Germinal center (tissue), 1 donor: ENCODE measurements at places on chromosomes 7 and 10.
A peak's percentile ranks its signal among the peaks of the same experiment; 100 is the strongest.

- DNase-seq = no peak
Observed at GRCh38 chr7:30618961-30619360, 24.3 kb downstream of the GARS1 start.

GRCh38 chr7:132739271-132739955, 163.1 kb upstream of the PLXNA4 start:
- DNase-seq = no peak

DNA sequence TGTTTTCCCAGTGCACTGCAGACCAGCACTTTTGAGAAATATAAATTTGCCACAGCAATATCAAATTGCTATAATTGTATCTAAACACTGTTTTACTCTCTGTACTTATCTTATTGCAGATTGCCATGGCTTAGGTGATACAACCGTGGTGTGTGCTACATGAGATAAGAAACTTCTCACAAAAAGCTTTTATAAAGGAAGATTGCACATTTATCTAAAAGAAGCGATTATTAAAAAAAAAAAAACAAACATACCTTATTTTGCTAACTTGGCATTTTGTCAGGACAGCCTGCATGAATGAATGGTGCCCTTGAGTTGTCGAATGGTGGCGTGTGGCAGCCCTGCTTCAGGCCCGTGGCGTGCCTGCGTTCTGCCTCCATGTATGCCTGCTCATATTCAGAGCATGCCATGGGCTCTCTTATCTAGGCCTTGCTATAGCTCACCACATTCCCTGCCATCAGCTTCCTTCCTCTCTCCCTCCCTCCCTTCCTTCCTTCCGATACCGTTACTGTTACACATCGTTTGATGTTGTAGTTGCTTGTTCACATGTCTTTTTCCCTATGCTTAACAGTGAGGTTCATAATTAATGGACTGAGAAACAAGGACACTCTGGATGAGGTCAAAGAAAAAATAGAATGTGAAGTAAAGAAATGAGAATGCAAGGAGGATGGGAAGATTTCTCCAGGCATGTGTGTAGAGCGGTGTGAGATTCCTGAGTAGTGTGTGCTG, 34.9 kb downstream of the PRKAR2B start:
- DNase-seq = no peak

- no peak for DNase-seq
Observed at GRCh38 chr10:20931156-20931795, 34.2 kb upstream of the NEBL start.

- DNase-seq = no peak
Observed at GRCh38 chr7:139218173-139218572, 12.9 kb upstream of the UBN2 start.

- DNase-seq = peak; percentile 82
Observed at GRCh38 chr10:132570771-132571649, 33.4 kb downstream of the INPP5A start.

- DNase-seq = no peak
Observed at GRCh38 chr10:132397036-132397541, at the start of gene PWWP2B. PWWP2B (plus strand) TSS chr10:132397200; CDS start chr10:132397227, 27 bp downstream.

DNA sequence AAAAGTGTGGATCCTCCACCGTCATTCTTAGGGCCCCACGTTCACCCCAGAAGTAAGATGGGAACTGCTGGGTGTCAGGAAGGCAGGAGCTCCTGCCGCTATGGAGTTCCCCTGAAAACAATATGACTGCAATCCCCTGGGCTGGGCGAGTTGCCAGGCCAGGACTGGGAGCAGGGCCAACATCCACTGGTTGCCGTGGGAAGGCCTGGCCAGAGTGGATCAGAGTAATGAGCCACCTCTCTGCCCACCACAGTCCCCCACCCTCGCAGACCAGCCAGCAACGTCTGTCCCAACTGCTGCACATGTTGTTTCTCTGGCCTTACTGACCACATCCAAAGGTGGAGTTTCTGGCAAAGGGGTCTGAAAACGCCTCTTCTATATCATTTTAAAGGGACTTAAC, 86.6 kb downstream of the STRA8 start:
- no peak for DNase-seq

DNA sequence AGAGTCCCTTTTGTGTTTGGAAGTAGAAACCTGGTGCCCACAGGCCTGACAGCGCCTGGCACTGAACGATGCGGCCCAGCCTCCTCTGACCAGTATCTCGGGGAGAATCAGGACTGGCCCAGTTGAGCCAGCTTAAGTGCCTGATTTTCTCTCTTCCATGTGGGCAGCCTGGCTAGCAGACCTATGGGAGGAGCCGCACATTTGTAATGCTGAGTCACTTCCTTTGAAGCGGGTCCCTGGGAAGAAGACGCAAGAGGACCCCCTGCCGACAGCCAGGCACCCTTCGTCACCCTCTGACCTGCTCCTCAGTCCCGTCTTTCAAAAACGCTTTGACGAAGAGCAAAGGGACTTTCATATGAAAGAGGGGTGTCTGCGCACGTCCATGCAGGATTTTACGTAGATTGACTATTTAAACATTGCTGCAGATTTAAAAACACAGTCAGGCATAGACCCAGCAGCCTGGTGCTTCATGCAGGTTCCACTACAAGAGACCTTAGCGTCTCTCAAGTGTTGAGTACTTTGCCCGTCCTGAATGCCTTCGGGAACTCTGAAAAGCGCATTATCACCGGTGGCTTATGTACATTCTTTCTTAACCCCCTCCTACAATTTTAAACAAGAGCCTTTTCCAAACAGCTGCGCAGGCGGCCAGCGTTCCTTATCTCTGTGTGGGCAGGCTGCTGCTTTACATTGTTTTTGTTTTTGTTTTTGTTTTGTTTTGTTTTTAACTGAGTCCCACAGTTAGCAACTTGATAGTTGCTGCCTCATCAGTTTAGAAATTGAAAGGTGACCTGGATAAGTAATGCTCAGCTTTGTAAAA, 36.5 kb upstream of the AP5Z1 start:
- no peak for DNase-seq

DNA sequence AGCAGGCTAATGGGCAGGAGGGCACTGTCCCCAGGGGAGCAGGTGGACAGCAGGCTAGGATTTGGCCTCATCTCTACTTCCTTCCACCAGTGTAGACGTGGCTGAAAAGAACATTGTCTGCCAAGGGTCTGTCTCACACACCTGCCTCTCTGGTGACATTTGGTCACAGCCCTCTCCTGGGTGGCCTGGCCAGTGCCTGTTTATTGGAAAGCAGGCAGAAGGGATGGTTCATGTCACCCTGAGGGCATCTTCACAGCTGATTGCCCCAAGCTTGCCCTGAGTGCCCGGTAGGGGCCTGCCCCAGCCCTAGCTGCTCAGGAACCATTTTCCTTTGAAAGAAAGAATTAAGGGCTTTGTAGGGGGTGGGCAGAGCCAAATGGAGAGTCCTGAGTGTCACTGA, 138.7 kb downstream of the C10orf105 start:
- no peak for DNase-seq

GRCh38 chr10:5364890-5365338, at the start of gene UCN3:
UCN3 (plus strand) TSS chr10:5364966; CDS start chr10:5373721, 8,755 bp downstream.
- no peak for DNase-seq

DNA sequence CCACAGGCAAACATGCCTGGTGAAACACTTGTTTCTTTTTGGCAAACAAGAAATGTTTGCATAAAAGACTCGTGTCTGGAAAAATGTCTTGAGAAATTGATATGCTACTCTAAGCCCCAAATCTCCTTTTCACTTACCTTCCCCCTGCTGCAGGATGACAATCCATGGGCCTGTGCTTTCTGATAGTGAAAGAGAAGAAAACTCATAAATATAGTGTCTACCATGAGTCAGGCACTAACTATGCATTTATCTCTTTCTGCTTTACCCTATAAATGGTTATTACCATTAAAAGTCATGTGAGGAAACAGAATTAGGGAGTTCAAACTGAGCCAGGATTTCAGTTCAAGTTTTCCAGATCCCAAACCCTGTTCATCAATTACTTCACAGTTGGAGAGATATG, 6.6 kb upstream of the TARP start:
- DNase-seq = no peak

DNA sequence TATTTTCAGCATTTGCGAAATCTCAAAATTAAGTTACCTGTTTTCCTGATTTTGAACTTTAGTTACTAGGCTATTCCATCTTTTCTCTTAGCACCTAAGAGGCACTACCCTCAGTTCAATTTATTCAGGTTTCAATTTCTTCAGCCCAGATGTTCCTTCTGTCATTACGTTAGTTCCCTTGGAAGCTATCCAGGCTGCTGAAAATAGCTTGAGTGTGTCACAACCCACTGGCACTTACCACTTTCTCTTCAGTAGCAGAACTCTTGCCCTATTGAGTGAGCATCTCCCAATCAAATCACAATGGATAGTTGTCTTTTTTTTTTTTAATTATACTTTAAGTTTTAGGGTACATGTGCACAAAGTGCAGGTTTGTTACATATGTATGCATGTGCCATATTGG, 332.7 kb upstream of the LRGUK start:
- no peak for DNase-seq

DNA sequence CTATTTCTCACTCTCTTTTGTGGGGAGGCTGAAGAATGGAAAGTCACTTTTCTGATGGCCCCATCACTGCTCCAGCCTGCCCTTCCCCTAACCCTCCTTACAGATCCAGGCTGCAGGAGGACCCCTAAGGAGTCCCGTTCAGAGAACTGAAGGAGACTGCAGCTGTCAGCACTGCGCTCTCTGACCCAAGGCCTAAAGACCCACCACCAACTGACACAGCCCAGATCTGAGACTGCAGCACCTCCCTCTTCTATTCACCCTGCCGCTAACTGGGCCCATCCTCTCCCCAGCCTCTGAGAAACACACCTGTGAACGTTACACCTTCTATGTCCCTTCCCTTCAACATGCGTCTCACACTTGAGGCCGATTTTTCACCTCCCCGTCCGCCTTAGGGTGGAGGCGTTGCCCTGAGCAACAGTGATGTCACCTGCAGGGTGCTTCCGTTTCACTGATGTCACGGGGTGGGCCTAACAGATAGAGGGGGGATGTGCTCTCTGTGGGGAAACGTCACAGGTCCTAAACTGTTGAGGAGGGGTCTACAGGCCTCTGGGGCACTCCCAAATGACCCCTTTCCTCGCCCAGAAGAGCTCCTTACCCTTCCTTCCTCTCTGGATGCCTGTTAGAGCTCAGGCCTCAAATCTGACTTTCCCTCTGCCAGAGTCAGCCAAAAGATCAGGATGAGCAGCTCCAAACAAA, 5.1 kb downstream of the ITPRIP start:
- no peak for DNase-seq

DNA sequence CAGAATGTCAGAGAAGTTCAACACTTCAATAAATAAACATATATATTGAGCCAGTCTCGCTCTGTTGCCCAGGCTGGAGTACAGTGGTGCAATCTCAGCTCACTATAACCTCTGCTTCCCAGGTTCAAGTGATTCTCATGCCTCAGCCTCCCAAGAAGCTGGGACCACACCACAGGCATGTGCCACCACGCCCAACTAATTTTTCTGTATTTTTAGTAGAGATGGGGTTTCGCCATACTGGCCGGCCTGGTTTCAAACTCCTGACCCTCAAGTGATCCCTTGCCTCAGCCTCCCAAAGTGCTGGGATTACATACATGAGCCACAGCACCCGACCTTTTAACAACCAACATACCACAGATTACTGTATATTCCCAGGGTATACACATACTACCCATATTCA, 134.2 kb downstream of the JMJD1C start:
- DNase-seq = no peak

DNA sequence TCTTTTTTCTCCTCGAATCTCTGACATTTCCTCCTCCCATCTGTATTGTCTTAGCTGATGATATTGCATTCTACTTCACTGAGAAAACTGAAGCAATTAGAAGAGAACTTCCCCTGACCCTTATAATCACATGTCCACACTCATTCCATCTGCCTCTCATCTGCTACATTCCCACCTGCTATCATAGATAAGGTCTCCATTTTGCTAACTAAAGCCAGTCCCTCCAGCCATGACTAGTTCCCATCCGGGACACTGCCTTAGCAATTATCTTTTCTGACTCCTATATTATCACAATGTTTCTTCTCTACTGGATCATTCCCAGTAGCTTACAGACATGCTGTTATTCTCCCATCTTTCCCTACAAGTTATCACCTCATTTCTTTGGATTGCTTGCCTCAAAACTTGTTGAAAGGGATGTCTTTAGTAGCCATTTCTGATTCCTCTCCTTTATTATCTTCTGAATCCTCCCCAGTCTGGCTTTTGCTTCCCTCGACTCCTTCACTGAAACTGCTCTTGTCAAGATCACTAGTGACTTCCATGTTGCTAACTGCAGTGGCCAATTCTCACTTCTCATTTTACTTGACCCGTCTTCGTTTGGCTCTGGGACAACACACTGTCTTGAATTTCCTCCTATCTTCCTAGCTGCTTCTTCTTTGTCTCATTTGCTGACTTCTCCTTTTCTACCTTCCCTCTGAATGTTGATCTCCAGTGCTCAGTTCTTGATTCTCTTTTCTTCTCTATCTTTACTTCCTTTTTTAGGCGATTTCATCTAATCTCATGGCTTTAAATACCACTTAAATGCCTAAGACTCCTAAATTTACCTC, 35.9 kb downstream of the FZD1 start:
- no peak for DNase-seq

DNA sequence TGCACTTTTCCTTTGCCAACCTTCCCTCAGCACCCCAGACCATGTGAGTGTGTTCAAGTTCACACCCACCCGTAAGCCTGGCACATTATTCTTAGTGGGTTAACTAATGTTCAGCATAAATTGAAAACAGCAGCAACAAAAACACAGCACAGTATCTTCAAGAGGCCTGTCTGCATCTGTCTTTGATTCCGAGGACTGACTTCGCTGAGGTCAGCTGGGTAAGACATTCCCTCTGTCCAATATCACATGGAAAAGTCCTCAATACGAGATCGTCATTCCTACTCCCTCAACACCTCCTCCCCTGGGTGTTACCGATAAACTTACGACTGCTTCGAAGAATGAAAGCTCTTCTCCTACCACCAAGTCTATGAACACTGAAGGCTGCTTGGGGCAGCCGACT, 218.8 kb downstream of the SFMBT2 start:
- DNase-seq = no peak

DNA sequence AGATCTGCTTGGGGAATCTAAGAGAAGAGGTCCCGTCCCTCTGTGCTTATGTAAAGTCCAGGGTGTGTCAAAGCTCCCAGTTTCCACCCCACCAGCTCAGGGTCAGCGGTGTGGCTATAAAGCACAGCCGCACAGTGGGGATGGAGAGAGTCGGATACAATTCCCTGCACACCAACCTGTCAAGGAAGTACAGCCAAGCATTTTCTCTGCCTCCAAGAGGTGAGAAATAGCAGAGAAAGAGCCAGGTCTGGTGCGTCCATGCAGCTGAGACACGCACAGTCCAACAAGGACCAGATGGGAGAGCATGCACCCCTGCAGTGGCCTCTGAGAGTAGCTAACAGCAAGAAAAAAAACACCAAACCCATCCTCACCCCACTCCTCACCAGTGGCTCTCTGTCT, 61.3 kb upstream of the WAC start:
- DNase-seq = no peak
